ENCODE measurements at places on chromosomes 1 and 21.

- DNase-seq: no peak
These were observed 605.3 kb upstream of the NR5A2 start for GRCh38 chr1:199422206-199422605.

GRCh38 chr1:25080294-25081209 lies 150.5 kb upstream of the RUNX3 start:
- DNase-seq: peak; percentile 52

- no peak for DNase-seq
These were observed 43.1 kb upstream of the TNFSF18 start for GRCh38 chr1:173093691-173094445.

- DNase-seq: peak; percentile 58
These were observed 6.7 kb upstream of the WNT2B start for GRCh38 chr1:112501810-112502641.

- no peak for DNase-seq
These were observed 102.1 kb downstream of the ADSS2 start for GRCh38 chr1:244349581-244350001.

DNA sequence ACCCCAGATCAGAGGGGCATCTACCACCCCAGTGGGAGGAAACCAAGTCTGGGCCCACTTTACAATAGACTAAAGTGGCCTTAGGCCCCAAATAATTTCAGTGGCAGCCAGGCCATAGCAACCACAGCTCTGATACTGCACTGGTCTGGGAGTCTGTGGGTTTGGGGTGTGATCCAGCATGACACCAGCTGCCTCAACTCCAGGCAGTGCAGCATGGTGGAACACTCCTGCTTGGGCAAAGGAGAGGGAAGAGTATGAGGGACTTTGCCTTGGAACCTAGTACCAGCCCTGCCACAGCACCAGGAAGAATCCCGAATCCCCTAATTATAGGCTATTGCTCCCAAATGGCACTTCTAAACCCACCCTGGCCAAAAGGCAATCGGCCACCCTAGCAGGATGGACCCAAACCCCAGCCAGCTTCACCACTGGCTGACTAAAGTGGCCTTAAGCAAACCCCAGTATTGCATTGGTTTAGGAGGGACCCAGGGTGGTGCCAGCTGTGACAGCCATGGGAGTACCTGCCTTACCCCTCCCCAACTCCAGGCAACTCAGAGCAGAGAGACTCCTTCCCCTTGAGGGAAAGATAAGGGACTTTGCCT lies 47.1 kb downstream of the PACC1 start:
- no peak for DNase-seq

GRCh38 chr1:198734323-198735008 lies 95.6 kb downstream of the PTPRC start:
- DNase-seq: no peak

GRCh38 chr1:240014051-240014450 lies 77.6 kb upstream of the FMN2 start:
- DNase-seq: no peak

GRCh38 chr1:18139198-18139981 lies 31.8 kb downstream of the IGSF21 start:
- peak; percentile 48 for DNase-seq

DNA sequence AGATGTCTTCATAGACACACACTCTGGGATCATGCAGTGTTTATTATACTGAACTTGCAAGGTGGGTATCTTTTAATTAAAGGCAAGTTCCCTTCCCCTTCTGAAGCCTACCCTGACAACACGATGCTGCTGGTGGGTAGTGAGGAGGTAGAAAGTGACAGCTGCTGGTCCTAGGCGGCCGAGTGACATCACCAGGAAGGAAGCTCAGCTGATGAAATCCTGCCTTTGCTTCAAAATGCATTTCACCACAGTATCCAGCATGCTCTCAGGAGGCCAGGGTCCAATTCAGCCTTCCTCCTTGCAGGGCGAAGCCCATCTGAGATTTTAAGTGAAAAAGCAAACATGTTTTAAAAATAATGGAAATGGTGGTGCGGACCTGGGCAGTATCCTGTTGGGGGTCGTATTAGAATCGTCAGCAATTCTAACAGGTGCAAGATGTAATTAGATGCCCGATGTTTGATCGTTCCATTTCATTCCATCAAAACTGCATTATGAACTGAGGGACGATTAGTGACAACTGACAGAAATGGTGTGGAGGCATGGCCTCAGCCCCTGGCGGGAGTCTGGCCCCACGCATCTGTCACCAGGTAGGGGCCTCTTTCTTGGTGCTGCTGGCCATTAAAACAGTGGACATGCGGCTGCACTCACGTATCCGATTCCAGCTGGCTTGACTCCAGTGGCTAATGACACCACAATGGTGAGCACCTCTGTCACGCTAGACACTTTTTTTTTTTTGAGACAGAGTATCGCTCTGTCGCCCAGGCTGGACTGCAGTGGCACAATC lies 324.8 kb upstream of the C1orf174 start:
- DNase-seq: no peak

DNA sequence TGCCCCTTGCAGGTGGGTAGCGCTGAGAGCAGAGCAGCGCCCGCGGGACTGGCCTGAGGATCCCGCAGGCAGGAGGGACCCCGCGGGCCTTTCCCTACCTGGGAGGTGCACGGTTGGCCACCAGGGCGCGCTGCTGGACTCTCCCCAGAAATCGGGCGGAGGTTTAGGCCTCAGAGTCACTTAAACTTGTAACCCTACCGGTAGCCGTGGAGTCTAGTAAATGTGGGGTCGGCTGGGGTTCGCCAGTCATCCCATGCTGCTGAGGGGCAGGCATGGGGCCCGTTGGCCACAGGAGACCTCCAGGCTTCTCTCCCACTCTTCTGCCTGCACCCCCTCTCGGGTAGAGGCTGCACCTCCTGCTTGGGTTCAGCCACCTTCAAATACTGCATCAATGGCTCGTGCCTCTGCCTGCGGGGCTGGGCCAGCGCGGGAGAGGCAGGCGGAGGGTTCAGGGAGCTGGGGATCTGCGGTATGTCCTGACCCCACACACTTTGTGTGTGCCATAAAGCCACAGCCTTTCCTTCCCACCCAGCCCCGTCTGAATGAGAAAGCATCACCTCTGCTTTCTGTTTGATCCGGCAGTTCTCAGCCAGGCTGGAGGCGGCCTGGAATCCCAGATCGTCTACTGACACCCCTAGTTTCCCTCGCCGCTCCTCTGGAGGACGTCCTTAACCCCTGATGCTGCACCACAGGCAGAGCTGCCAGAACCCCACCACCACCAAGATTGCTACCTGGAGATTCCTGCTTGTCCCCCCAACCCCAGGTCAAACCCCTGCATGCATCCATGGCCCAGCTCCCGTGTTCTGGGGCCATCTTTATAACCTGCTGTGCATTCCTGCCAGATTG lies 12.3 kb upstream of the GSTM4 start:
- DNase-seq: peak; percentile 86

DNA sequence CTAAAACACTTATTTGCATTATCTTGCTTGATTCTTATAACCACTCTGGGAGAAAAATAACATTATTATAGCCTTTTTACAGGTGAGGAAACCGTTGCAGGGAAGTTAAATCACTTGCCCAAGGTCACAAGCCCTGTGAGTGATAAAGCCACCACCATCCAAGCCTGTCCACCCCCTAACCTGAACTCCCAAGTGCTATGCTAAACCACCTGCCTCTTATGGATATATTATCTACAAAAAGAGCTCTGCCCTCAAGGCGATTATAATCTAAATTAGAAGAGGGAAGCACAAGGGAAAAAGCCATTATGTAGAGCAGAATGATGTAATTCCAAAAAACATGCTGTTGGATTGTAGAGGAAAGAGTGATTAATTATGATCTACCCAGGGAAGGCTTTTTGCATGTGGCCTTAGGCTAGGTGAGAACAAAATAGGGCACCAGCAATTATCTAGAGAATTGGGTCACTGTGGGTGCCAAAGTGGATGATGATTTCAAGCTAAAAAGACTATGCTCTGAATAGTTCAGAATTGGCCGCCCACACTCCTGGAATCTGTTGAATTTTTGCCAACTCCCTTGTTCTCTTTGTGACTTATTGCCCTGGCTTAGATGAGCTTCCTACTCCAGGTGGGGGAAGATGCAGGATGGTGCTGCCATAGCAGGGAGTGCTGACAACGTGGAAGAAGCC lies 205.3 kb downstream of the FGGY start:
- no peak for DNase-seq

DNA sequence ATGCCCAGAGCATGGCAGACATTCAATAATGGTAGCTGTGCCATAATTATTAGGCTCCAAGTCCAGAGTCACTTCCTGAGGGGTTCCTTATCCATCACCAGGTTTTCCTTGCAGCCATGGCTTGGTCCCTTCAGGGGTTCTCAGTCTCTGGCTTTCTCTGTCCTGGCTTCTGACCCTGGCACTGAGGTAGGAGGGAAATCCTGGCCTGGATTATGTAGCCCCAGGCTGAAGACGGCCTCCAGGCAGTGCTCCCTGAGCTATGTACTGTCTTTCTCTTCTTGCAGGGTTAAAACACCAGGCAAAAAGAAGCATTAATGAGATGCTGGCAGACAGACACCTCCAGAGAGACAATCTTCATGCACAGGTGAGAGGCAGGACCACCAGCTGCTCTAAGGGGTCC lies 9.5 kb upstream of the PADI3 start:
- DNase-seq: peak; percentile 84

GRCh38 chr21:36330904-36331303 lies 10.9 kb downstream of the MORC3 start:
- DNase-seq: peak; percentile 50

- peak; percentile 96 for DNase-seq
These were observed 705 bp upstream of the SLC50A1 start for GRCh38 chr1:155134880-155135414.

DNA sequence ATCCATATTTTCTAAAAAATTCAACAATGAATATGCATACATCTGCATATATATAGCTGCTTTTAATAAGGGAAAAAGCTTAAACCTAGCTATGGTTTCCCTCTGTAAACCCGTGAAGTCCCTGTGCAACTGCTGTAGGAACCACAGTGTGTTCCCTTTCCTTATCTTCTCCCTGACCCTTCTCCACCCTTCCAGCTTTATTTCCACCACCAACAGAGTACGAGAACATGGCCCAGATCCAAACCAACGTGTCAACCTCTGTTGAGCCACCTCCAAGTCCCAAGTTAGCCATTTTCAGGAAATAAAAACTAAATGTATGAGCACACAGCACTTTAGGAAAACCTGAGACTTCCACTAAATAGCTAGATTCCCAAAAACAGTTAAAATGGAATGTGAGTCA lies 20.3 kb downstream of the SUSD4 start:
- no peak for DNase-seq

GRCh38 chr21:34846601-34847112 lies 177.9 kb downstream of the CLIC6 start:
- no peak for DNase-seq

- peak; percentile 56 for DNase-seq
These were observed 2.0 kb downstream of the HNRNPU start for GRCh38 chr1:244862354-244862698.

DNA sequence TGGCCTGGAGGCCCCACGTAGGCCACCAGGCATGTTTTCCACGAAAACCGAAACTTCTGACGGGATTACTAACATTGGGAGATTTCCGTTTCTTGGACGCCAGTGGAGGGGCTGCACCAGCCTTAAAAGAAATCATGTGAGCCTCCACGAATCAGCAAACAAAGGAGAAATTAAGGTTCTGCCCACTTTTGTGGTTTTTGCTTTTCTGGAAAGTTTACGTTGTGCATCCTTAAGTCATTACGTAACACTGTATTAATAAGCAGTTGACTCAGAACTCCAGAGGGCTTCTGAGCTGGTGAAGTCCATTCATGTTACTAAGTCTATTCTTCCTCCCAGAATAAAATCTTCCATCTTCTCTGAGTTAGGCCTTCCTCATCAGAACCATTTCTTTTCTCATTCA lies 168.5 kb downstream of the PSMG1 start:
- DNase-seq: no peak

DNA sequence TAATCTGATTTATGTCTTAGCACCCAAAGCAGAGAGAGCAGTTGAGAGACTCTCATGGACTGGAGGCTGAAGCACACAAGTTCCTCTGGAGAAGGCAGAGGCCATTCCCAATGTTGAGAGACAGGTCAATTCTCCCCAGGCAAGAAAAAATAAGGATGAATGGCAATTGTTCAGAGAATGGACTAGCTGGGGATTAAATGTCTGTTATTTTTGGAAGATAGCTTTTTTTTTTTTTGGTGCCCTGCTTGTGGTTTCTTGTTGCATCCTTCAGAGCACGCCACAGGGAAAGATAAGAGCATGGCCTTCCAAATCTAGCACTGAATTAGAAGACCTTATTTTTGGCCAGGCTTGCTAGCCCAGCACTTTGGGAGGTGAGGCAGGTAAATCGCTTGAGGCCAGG lies 65.6 kb upstream of the ERRFI1 start:
- DNase-seq: no peak

GRCh38 chr1:60978421-60979357 lies 103.7 kb upstream of the NFIA start:
- peak; percentile 70 for DNase-seq

GRCh38 chr1:171245458-171246064 lies 2.7 kb upstream of the FMO1 start:
- DNase-seq: peak; percentile 50

- no peak for DNase-seq
These were observed 51.9 kb downstream of the DNTTIP2 start for GRCh38 chr1:93827128-93827527.

DNA sequence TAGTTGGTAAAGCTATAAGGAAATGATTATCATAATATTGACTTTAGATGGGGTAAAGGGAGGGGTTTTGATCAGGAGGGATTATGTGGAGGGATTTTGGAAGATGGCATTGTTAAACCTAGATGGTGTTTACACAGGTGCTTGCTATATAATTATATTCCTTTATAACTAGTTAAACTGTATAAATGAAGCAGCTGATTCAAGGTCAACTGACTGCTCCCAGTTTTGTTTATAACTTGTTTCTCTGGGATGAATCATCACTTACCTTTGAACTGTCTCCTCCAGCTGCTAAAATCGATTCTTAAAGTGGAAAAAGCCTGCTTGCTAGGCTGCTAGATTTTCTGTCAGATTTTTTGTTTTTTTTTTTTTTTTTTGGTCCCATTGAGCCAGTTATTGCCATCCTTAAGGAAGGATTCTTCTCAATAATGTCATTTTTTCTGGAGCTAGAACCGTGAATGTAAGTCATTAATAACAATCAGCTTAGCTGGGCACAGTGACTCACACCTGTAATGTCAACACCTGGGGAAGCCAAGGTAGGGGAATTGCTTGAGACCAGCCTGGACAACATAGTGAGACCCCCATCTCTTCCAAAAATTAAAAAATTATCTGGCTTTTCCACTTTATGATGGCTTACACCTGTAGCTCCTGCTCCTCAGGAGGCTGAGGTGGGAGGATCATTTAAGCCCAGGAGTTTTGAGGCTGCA lies 153.2 kb downstream of the PIK3R3 start:
- DNase-seq: no peak

GRCh38 chr1:97903626-97904025 lies 17.2 kb downstream of the DPYD start:
- no peak for DNase-seq

DNA sequence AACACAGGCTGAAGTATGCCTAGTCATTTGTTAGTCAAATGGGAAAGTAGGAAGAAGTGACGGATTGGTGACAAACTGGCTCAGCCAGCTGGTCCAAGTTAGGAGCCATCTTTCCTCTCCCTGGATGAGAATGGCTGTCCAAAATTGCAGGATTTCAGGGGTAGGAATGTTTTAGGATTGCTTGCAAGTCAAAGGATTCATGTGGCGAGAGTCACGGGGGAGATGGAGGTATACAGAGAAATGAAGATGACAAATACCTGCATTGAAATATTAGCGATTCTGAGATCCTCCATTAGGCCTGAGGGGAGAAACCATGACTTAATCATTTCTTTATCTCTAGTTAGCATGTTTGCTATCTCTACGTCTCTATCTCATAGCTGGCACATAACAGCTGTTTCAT lies 41.8 kb upstream of the PIGC start:
- no peak for DNase-seq

All from K562 (cell line).